Aorta (tissue), 5 donors: ENCODE measurements at places on chromosomes 2 and 18. TPM values are rescaled to one million over a fixed set of nuclear protein-coding genes. Genes with fewer than 3 reads are reported as not detected.
A peak's percentile ranks its signal among the peaks of the same experiment; 100 is the strongest.

DNA sequence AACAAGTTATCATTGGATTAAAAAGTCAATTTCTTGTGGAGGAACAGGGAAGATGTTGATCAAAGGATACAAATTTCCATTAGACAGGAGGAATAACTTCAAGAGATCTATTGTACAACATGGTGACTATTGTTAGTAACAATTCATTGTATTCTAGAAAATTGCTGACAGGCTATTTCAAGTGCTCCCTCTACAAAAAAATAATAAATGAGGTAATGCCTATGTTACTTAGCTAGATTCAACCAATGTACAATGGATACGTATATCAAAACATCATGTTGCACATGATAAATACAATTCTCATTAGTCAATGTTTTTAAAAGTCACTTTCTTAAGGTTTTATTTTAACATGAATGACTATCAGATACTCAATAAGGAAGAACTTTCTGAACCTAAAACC, 33.5 kb downstream of the TFCP2L1 start:
- H3K36me3 ChIP-seq = no peaks in the 10 kb centered on the region
- H3K27me3 ChIP-seq = no peaks in the 10 kb centered on the region
- H3K27ac ChIP-seq = no peak overlapping the region

GRCh38 chr2:230910546-230911177, 14.4 kb downstream of the GPR55 start:
- DNase-seq = peak; percentile 41
- no peak overlapping the region for H3K4me3 ChIP-seq
- no peaks in the 10 kb centered on the region for H3K36me3 ChIP-seq
- no peaks in the 10 kb centered on the region for H3K27me3 ChIP-seq
- no peak overlapping the region for H3K27ac ChIP-seq
- no peaks in the 10 kb centered on the region for H3K4me1 ChIP-seq

DNA sequence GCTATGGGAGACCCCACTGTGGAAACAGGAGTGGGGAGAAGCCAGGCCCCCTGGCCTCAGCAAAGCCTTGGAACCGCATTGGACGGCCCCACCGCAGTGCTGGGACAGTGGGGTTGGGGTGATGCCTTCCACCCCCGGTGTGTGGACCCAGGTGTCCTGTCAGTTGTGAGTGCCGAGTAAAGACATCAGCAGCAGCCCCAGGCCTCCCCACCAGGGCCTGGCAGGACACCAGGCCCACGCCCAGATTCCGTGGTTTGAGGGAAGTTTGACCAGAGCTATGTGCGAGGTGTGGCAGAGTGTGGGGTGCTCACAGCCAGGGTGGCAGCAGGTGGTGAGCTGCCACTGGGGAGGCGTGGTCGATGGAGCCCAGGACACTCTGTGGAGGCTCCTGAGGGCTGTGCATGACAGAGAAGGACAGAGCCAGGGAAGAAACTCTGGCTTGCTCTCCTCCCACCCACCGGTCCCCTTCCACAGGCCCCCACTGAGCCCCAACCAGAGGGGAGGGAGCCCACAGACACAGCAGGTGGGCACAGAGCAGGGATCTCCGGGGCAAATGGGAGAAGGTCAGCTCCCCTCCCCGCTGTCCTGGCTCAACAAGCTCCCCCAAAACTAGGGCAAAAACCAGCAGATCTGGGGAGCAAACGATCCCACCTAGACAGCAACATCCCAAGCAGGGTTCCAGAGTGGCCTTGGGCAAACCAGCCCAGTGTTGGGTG, 69.1 kb downstream of the TWIST2 start:
- no peak for DNase-seq
- no peaks in the 10 kb centered on the region for H3K27me3 ChIP-seq
- no peak overlapping the region for H3K4me3 ChIP-seq

- H3K4me1 ChIP-seq = no peaks in the 10 kb centered on the region
- DNase-seq = no peak
- H3K4me3 ChIP-seq = no peak overlapping the region
- no peaks in the 10 kb centered on the region for H3K27me3 ChIP-seq
- no peak overlapping the region for H3K27ac ChIP-seq
Measured at GRCh38 chr2:200698217-200698616, 112.4 kb downstream of the AOX1 start.

GRCh38 chr2:52034706-52035105, 1002.8 kb upstream of the NRXN1 start:
- H3K36me3 ChIP-seq = no peaks in the 10 kb centered on the region
- H3K4me3 ChIP-seq = no peak overlapping the region
- no peaks in the 10 kb centered on the region for H3K4me1 ChIP-seq
- no peak overlapping the region for H3K27ac ChIP-seq
- DNase-seq = no peak

- H3K4me3 ChIP-seq = no peak overlapping the region
- H3K27ac ChIP-seq = no peak overlapping the region
Measured at GRCh38 chr18:32298171-32298667, 108.4 kb downstream of the MEP1B start.

DNA sequence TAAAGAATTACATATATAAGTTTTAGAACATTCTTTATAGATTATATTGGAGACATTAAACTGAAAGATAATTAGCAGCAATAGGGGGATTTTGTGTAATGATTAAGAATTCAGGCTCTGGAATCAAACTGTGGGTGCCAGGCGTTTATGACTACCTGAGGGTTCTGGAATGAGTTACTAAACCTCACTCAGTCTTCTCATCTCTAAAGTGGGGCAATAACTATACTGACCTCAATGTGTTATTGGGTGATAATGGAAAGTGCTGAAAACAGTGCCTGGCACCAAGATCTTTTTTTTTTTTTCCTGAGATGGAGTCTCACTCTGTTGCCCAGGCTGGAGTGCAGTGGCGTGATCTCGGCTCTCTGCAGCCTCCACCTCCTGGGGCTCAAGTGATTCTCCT, 7.2 kb downstream of the SERPINB8 start:
- no peak overlapping the region for H3K27ac ChIP-seq
- H3K27me3 ChIP-seq = no peaks in the 10 kb centered on the region

- DNase-seq = no peak
- no peak overlapping the region for H3K27ac ChIP-seq
- H3K4me3 ChIP-seq = no peak overlapping the region
- H3K27me3 ChIP-seq = no peaks in the 10 kb centered on the region
Measured at GRCh38 chr18:29087616-29088246, 910.8 kb upstream of the CDH2 start.

The OSR1 gene
- total RNA-seq = 79.1 TPM

The CCDC121 gene
- 2.2 TPM for total RNA-seq

The ATP6V1C2 gene
- 1.7 TPM for total RNA-seq

The AMER3 gene
- total RNA-seq = not detected

The LYPD6 gene
- total RNA-seq = 0.23 TPM

The SCYGR4 gene
- total RNA-seq = not detected
